ENCODE measurements at places on chromosomes 4 and X. TPM values are rescaled to one million over a fixed set of nuclear protein-coding genes. Genes with fewer than 3 reads are reported as not detected.
A peak's percentile ranks its signal among the peaks of the same experiment; 100 is the strongest.

The DRD5 gene
- not detected for total RNA-seq

The SYN1 gene
- not detected for total RNA-seq

The KLHL4 gene
- 0.43 TPM for total RNA-seq

DNA sequence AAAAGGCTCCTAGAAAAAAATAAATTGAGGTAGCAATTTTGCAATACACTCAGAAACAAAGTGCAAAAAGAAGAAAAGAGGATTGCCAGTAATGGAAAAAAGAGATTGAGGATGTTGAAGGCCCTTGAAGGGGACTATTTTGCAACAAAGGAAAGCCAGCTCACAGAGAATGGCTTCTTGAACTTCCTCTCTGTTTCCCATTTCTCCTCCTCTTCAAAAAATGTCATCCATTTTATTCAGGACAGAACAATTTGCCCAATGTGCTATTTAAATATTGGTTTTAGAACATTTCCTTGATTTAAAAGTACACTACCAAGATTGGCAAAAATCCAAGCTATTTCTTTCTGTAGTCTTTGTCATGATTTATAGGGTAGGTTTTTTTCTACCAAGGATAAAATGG is 60.2 kb downstream of the GASK1B start:
- DNase-seq, result no peak

The ARX gene
- total RNA-seq, result not detected

- no peak for DNase-seq
These were observed 379.5 kb downstream of the ZIC3 start for GRCh38 chrX:137945470-137945869.

The IGSF1 gene
- total RNA-seq, result 0.64 TPM

- no peak for DNase-seq
These were observed 204.9 kb downstream of the GBA3 start for GRCh38 chr4:22897520-22898108.

DNA sequence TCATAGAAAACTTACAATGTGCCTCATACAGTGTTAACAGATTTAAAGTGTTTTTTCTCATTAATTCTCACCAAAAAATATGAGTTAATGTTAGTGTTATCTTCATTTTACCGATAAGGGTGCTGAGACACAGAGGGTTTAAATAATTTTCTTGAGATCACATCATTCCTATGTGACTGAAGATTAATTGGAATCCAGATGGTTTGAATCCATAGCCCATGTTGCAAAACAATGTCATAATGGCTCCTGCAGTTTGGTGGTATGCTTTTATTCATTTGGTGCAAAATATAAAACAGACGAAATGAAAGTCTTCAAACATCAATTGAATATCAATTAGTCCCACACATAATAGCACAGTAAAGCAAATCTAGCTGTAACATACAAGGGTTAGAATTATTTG is 512.2 kb downstream of the FSTL5 start:
- DNase-seq, result no peak

The SOD3 gene
- 7.8 TPM for total RNA-seq

- no peak for DNase-seq
These were observed 67.5 kb upstream of the SH3RF1 start for GRCh38 chr4:169338241-169338640.

DNA sequence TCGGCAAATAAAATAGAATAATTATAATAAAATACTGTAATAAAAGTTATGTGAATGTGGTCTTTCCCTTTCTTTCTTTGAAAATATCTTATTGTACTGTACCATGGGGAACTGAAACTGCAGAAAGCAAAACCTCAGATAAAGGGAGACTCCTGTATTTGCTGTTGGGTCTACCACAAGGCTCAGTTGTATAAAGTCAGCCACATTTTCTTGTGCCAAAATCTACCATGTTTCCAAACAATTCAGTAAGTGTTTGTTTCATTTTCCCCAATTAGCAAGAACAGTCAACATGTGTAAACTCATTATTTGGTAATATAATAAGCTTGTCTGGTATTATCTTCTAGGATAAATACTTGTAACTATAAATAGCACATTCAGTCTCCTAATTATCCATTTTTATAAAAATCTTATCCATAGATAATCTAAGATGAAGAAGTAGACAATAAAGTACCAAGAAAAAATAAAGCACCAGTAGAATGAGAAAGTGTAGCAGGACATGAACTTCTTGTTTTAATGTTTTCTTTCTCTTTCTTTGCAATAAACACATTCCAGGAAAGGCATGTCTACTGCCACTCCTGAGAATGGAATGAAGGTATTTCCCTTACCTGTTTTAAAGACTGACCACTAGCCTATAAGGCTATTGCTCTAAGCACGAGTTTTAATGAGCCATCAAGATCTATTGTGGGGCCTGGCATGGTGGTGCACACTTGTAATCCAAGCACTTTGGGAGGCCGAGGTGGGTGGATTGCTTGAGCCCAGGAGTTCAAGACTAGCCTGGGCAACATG is 15.0 kb upstream of the OTUD4 start:
- no peak for DNase-seq

- DNase-seq, result no peak
These were observed 12.0 kb upstream of the LRAT start for GRCh38 chr4:154731756-154732155.

- no peak for DNase-seq
These were observed 13.5 kb downstream of the MAOB start for GRCh38 chrX:43868791-43869190.

DNA sequence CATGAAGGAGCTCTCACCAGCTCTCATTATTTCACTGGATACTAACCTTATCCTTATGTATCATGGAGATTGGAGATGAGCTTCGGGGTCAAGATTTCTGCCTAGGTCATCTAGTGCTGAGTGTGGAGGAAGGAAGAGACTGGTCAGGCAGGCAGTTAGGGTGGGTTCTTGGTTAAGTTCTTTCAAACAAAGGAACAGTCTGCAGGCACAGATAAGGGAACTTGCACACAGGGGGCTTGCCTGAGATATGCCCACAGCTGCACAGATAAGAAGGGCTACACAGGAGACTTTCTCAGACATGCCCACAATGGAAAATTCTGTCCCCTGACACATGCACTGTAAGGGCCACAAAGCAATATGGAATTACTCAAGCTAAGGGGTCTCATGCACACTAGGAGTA is 904.1 kb downstream of the NLGN4X start:
- no peak for DNase-seq

- DNase-seq, result no peak
These were observed 299.0 kb downstream of the RAPGEF2 start for GRCh38 chr4:159401791-159402380.

GRCh38 chr4:100935090-100935489 is 412.2 kb downstream of the PPP3CA start:
- DNase-seq, result no peak

The SRPX gene
- total RNA-seq, result 11.7 TPM

The MAP3K15 gene
- total RNA-seq, result not detected

GRCh38 chrX:13190051-13190450 is 129.8 kb downstream of the ATXN3L start:
- DNase-seq, result no peak

DNA sequence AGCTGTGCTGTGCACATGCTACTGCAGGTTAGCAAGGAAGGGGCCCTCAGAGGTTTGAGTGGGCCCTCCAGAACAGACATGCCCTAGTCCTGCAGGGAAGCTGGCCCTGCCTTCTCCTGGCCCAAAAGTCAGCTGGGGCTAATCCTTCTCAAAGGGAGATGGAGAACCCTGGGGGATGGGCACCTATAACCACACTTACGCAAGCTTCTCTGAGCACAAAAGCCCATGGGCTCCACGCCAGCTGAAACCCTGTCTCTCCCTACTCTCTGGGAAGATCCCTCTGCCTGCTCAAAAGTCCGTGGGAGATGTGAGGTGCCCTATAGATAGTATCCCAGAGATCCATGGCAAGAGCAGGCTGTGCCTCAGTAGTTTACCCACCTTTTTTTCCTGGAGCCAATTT is 58.9 kb upstream of the DKK2 start:
- DNase-seq, result no peak

GRCh38 chrX:87409113-87409841 is 108.3 kb upstream of the KLHL4 start:
- peak; percentile 71 for DNase-seq

DNA sequence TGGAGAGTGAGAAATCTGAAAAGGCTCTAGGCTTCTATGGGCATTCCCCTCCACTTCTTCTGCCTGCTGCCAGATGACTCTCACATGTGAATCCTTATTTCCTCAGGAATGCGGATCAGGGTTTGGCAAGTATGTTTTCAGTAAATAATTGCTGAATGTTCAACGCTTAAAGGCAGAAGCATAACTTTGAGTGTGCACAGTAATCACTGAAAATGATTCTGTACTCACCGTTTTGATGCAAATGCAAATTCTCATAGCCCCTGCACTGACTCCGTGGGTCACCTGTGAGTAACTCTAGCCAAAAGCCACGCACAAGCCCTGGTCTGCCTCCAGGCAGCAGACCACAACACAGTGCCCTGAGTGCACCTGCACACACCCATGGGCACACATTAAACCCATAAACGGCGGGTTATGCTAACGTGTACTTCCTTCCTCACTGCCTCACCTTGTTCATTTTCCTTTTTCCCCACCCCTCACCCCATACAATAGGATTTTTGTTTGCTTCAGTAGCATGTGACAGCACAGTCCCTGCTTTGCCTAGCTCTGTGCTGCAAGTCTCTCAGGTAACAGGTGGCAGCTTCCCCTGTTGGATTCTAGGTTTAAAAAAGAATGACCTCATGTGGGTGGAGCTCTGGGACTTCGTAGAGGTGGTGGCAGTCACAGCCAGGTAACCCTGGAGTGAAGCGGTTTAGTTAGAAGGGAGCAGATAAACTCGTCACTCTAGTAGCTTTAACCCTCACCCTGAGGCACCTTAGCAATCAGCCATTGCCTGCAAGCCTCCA is at the start of gene ARHGEF38:
Gene ARHGEF38, plus strand, starts transcription at position 656 of the 782 bp plus-strand sequence. CDS start 146 bp downstream, outside the sequence.
- no peak for DNase-seq

- peak; percentile 79 for DNase-seq
These were observed 658 bp downstream of the KDM6A start for GRCh38 chrX:44873415-44874276.

- DNase-seq, result no peak
These were observed 547.4 kb downstream of the SPRY1 start for GRCh38 chr4:123943976-123944375.

Data from right lobe of liver (tissue), 6 donors.